ENCODE measurements at places on chromosomes 11 and 22. TPM values are rescaled to one million over a fixed set of nuclear protein-coding genes. Genes with fewer than 3 reads are reported as not detected.
A peak's percentile ranks its signal among the peaks of the same experiment; 100 is the strongest.

KCNJ11 gene
- polyA plus RNA-seq = 21.1 TPM

- no peak for DNase-seq
Observed at GRCh38 chr22:44355716-44356070, 42.9 kb upstream of the SHISAL1 start.

- DNase-seq = peak; percentile 23
Observed at GRCh38 chr11:113241636-113242054, 72.7 kb upstream of the TTC12 start.

DNA sequence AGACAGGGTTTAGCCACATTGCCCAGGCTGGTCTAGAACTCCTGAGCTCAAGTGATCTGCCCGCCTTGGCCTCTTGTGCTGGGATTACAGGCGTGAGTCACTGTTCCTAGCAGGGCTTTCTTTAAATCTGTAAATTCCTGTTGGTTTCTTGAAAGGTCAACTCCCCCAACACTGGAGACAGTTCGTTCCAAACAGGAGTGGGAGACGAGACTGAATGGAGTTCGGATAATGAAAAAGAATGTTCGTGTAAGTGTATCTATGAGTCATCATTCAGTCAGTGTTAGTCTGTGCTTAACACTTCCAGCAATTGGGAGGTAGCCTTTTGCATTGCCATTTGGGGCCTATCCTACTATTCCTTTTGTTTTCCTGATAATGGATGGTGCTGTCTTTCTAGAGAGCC, 10.0 kb upstream of the BACE1-AS start:
- no peak for DNase-seq

DNA sequence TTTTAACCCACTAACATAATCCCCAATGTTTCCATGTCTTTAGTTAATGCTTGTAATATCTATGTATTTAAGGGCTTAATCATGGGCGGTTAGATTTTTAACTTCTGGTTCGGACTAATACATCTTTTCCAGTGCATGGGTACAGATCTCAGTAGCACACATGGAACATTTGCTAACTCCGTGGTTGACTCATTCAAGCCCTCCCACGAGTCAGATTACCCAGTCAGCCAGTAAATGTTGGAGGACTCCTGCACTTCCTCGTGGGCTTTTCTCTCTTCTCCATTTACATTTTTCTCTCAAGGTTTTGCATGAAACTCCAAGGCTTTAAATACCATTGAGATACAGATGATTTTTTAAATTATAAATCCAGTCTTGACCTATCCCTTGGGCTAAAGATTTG, 313.9 kb downstream of the ST3GAL4 start:
- DNase-seq = no peak

DNA sequence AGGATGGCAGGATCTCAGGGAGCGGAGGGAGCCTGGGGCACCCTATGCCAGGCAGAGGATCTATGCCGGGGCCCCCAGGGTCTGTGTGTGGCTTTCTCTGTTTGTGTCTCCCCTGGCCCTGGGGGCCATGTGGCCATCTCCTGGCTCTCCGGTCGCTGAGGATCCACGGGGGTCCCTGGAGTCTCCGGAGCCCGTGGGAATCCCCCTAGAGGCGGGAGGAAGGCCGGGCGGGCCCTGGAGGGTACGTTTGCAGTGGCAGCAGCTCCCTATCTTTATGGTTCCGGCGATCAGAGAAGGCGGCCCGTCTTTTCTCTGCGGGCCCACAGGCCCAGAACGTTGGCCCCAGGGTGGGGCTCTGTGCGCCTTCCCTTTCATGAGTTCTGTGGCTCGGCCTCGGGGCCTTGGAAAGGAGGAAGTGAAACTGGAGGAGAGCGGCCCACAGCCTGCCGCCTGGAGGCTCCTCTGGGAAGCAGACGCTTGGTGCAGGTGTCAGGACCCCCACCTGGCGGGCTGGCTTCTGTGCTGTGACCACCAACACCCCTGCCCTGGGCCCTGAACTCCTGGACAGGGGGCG, 82.1 kb downstream of the KCNQ1 start:
- DNase-seq = no peak

DNA sequence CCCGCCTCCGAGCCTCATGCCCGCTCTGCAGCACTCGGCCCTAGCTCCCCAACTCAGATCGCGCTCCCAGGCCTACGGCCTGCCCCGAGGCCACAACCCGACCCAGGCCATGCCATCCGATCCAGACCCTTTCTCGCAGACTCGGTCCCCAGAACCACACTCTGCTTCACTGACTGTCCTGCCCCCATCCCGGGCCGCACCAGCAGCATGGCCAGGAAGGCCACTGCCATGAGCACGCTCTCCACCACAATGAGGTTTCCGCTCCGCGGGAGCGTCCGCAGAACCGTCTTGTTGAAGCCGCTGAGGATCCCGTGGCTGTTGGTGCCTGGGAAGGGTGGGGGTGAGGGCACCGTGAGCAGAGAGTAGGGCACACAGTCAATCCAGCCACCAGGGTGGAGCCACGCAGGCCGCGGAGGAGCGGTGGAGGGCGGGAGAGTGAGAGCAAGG, 6.4 kb downstream of the UNC93B1 start:
- no peak for DNase-seq

DNA sequence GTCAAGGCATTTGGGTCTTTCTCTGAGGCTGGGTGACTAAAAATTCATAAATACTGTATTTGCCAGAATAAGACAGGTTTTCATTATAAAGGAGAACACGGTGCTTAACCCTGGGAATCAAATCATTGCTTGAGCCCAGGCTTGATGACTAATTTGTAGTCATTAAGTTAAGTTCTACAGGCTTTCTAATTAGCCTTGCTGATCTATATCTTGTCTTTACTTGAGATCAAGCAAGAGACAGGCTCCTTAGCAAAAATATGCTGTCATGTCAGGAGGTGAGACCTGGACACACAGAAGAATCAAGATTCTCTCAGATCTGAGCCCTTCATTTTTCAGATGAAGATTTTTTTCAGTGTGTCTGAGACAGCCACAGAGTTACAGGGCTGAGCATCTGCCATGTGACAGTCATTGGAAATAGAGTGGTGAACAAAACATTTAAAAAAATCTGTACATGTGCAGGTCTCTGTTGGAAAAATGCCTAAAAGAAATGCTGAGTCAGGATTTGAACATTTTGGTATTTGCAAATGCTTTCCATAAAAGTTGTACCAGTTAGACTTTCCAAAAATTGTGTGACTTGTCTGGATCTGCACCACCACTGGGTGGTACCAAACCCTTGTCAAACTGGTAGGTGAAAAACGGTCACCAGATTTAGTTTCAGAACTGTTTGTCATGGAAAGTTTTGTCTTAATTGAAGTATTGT, 14.6 kb downstream of the ACAT1 start:
- no peak for DNase-seq

DNA sequence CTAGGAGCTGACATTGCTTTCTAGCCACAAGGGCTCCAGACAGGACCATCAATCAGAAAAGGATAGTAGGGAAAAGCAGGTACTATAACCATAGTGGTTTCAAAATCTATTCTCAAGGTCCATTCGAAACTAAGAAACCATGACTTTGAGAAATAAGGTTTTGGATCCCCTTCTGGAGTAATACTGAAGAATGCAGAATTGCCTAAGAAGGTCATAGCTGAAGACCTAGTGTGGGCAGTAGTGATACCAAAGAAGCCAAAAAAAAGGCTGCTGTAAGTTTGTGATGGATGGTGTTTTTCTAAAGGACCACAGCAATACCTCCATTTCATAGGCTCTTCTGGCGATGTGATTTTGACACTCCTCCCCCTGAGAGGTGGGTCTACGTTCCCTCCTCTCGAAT, 163.1 kb downstream of the MAML2 start:
- no peak for DNase-seq

DNA sequence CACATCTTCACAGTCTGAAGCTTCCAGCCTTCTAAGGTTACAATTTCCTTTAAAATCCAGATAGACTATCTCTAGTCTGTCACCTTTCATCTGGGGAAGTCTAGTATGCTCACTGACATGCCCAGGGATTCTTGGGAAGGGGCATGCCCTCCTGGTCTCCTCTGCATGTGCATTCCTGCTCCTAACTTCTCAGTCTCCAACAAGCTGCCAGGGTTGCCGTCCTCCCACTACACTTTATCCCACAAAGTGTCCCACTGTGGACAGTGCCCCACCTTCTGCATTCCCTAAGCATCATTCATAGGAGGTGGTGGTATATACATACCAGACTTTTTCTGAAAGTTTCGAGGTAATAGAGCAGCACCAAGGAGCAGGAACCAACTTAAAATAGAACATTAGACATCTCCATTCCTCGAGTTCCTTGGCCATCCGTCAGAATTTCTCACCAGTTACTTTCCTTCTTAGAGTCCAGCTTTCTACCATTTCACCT, 28.7 kb downstream of the EIF3F start:
- no peak for DNase-seq

Data from brain (organoid and tissue), 16 donors.